ENCODE measurements at places on chromosomes 5 and 9.

DNA sequence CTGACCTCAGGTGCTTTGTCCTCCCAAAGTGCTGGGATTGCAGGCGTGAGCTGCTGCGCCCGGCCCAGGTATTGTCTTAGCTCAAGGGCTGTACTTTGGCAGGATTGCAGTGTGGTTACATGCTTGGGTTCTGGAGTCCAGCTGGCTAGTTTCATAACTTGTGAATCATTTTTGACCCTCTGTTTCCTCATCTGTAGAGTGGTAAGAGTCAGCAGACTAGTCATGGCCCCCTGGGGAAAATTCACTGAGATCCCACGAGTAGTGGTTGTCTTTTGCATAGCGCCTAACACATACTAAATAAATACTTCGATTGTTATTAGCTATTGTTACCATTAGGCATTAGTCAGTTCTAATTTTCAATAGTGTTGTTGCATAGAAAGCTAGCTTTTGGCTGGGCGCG, 14.3 kb downstream of the PTPA start:
- DNase-seq, result no peak

DNA sequence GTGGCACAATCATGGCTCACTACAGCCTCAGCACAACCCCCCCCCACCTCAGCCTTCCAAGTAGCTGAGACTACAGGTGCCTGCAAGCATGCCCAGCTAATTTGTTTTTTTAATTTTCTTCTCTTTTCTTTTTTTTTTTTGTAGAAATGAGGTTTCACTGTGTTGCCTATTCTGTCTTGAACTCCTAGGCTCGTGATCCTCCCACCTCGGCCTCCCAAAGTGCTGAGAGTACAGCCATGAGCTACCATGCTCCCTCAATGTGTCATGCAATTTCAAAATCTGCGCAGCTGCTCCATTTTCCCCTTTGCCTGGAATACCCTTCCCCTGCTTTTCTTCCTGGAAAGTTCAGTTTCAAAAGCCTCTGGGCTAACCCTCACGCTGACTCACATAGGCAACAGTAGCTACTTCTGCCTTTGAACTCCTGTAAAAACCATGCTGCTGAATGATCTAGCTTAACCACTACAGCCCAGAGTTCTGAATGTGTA, 71.0 kb upstream of the IL7R start:
- DNase-seq, result no peak

DNA sequence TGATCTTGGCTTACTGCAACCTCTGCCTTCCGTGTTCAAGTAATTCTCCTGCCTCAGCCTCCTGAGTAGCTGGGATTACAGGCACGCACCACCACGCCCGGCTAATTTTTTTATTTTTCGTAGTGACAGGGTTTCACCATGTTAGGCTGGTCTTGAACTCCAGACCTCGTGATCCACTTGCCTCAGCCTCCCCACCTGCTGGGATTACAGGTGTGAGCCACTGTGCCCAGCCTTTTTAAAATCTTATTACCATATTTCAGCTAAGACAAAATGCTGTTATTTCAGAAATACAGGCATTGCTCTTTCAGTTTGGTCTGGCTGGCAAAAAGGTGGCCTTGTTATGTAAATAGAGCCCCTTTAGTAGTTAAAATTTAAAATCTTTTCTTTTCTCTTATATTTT, 46.9 kb upstream of the GLDC start:
- DNase-seq, result no peak

GRCh38 chr5:107372723-107373450, 297.9 kb downstream of the EFNA5 start:
- no peak for DNase-seq

DNA sequence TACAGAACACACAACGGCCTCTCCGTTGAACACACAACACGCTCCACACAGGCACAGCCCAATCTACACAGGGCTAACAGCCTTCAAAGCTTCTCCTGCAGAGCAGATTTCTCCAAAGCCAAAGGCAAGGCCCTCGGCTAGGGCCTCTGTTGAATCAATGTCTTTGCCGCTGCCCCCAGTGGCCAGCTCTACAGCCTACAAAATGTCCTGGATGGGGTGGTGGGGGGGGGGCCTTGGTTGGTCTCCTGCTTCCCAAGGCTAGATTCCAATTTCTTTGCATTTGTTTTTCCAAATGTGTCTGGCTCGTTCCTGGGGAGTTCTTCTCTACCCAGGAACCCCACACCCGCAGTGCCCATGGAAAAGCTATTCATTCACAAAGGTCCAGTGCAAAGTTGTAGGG, 167.2 kb downstream of the PAX5 start:
- no peak for DNase-seq

Measured in T follicular helper cell (primary cell).